ENCODE measurements at places on chromosomes 1 and 21. TPM values are rescaled to one million over a fixed set of nuclear protein-coding genes. Genes with fewer than 3 reads are reported as not detected.

DNA sequence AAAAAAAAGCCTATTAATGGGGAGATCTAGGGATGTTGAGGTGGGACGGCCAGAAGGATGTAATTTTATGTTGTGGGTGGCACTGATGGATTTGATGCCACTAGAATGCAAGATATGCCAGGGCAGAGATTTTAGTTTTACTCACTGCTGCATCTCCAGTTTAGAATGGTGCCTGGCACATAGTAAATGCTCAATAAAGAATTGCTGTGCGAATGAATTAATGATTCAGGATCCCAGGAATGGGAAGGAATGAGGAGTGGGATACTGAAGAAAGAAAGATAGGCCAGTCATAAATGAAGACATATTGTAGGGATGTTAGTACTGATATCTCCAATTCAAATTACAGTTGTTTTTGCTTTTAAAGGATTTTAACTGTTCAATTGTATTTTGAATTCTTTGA lies 72.6 kb downstream of the CAMTA1 start:
- DNase-seq: no peak
- H3K36me3 ChIP-seq: no peaks in the 10 kb centered on the region
- no peak overlapping the region for H3K27ac ChIP-seq
- no peak overlapping the region for H3K4me3 ChIP-seq
- H3K27me3 ChIP-seq: no peaks in the 10 kb centered on the region

DNA sequence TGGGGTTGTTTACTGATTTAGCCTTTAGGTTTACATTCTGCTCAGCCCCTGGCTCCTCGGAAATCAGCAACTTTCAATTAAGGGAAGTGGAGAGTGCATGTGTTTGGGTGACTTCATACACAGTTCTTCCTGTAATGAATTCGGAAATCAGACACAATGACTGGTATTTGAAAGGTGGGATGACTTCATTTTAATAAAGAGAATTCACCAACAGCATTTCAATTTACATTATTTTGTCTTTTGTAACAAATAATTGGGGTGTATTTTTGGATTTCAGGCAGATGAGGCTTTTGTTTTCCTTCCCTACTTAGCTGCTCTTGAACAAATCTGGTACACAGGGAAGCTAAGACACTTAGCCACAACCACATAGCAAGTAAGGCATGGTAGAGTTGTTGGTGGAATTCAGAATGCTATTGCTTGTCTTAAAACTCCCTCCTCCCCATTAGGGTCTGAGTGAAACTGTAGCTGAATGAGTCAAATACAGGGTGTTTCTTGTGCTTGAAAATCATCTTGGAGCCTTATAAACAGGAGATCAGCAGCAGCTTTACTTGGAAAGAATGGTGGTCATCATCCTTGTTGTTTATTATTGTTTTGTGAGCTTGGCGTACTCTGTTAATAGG lies 917 bp downstream of the STX12 start:
- no peaks in the 10 kb centered on the region for H3K27me3 ChIP-seq
- peak overlapping the region; percentile 95 for H3K27ac ChIP-seq
- peak; percentile 4 for DNase-seq
- H3K4me1 ChIP-seq: peaks cover 19% of the 10 kb centered on the region

DNA sequence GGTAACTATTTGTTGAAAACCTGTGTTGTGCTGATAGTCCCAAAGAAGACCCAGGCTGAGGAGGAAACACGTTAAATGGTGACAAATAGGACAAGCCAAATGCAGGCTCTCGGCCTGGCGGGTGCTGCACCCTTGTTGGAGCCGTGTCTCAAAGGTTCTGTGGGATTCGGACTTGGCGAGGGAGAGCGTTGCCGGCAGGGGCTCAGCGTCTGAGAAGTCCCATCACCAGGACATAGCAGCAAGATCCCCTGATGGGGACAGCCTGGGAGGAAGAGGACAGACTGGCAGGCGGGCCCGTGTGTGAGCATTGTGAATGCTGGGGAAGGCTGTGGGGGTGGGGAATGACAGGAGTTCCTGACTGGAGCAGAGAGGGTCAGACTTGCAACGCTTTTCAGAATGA lies 142.5 kb downstream of the PGBD5 start:
- no peak overlapping the region for H3K4me3 ChIP-seq
- DNase-seq: no peak

GRCh38 chr1:90707363-90707710 lies 9.8 kb downstream of the BARHL2 start:
- peaks cover 81% of the 10 kb centered on the region for H3K27me3 ChIP-seq
- no peak overlapping the region for H3K27ac ChIP-seq
- no peaks in the 10 kb centered on the region for H3K4me1 ChIP-seq
- H3K4me3 ChIP-seq: no peak overlapping the region

DNA sequence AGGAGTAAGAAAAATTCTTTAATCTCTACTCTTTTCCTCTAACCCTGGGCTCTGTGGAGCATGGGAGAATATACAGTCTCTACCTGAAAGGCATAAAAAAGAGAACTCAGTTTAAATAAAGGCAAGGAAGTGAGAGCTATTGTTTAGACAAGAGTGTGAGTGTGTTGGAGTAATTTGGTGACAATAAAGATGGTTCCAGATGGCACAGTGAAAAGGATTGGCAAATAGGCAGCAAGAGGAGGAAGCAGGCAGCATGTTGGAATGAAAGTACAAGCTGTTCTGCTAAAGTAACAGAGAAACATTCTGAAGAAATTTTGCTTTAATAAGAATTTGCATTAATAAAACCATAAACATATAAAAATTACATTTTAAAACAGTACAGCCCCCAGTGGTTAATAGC lies 163.4 kb downstream of the DNM3 start:
- H3K27ac ChIP-seq: no peak overlapping the region
- H3K27me3 ChIP-seq: no peaks in the 10 kb centered on the region
- H3K4me1 ChIP-seq: no peaks in the 10 kb centered on the region
- H3K36me3 ChIP-seq: no peaks in the 10 kb centered on the region
- no peak for DNase-seq

DNA sequence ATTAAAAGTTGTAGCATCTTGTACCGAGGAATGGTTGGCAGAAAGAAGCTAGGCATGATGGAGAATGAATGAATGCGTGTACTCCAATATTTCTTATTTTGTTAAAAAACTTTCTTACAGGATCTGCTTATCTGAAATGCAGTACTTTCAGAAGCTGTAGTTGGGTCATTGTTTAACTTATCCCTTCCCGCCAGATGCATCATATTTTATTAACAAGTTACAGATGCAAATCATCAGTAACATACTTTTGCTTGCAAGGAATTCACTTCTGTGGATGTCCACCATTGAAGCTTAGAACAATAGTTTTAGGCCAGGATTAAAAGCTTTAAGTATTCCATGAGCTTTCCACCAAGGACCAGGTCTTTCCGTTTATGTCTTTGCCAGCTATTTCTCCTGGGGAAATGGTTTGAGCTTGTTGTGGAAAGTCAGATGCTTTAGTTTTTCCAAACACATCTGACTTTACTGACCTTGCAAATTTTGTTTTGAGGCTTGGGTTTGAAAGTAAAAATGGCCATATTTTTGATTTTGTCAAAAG lies 65.4 kb downstream of the PATJ start:
- H3K27ac ChIP-seq: no peak overlapping the region
- H3K36me3 ChIP-seq: peaks cover 5% of the 10 kb centered on the region
- no peaks in the 10 kb centered on the region for H3K4me1 ChIP-seq
- H3K4me3 ChIP-seq: no peak overlapping the region

The BTBD19 gene
- polyA plus RNA-seq: 0.24 TPM

The PDZK1IP1 gene
- polyA plus RNA-seq: not detected

GRCh38 chr1:115982400-115982799 lies 6.1 kb downstream of the SLC22A15 start:
- H3K27me3 ChIP-seq: no peaks in the 10 kb centered on the region
- H3K36me3 ChIP-seq: no peaks in the 10 kb centered on the region
- H3K27ac ChIP-seq: no peak overlapping the region

GRCh38 chr21:31340942-31341487 lies 3.0 kb downstream of the TIAM1 start:
- no peak overlapping the region for H3K4me3 ChIP-seq
- DNase-seq: no peak
- H3K27me3 ChIP-seq: peaks cover 19% of the 10 kb centered on the region
- no peak overlapping the region for H3K27ac ChIP-seq

Measured in CD8-positive, alpha-beta memory T cell (primary cell).